ENCODE measurements at places on chromosomes 6 and 20.

DNA sequence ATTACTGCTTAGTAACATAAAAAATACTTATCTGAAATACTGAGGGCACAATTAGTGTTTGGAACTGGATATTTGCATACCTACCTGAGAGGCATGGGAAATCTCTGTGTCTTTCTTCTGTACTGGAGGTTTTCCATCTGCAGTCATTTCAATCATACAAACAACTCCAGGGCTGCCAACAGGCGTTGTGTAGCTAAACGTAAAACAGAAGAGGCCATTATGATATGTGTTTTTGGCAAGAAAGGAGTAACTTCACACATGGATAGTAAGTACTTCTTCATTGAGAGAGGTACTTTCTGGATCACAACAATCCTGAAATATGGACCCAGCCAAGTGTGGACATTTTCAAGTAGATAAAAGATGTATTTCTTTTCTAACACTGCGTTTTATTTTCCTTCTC, 363.4 kb downstream of the PHF3 start:
- no peak for DNase-seq

- no peak for DNase-seq
These were observed 12.4 kb upstream of the CSNK2A1 start for GRCh38 chr20:555976-556385.

GRCh38 chr6:157570104-157570503, 189.1 kb downstream of the ZDHHC14 start:
- no peak for DNase-seq

GRCh38 chr20:53642196-53643030, 48.8 kb upstream of the ZNF217 start:
- peak; percentile 36 for DNase-seq

- DNase-seq: peak; percentile 62
These were observed 233.8 kb downstream of the SIM1 start for GRCh38 chr6:100230953-100231316.

- DNase-seq: no peak
These were observed 19.3 kb downstream of the TMEM74B start for GRCh38 chr20:1165521-1165920.

DNA sequence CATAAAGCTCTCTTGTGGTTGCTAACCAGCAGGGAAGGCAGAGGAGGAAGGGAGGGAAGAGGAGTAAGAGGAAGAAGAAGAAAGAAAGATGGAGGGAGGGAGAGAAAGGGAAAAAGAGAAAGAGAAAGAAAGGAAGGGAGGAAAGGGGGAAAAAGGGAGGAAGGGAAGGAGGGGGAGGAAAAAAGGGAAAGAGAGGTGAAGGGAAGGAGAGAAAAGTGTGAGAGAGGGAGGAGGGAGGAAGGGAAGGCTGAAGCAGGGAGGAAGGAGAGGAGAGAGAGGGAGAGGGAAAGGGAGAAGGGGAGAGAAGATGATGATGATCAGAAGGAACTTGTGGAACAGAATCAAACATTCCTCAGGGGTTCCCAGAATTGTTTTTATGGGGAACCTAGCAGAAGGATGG, 57.5 kb upstream of the TOX2 start:
- DNase-seq: no peak

DNA sequence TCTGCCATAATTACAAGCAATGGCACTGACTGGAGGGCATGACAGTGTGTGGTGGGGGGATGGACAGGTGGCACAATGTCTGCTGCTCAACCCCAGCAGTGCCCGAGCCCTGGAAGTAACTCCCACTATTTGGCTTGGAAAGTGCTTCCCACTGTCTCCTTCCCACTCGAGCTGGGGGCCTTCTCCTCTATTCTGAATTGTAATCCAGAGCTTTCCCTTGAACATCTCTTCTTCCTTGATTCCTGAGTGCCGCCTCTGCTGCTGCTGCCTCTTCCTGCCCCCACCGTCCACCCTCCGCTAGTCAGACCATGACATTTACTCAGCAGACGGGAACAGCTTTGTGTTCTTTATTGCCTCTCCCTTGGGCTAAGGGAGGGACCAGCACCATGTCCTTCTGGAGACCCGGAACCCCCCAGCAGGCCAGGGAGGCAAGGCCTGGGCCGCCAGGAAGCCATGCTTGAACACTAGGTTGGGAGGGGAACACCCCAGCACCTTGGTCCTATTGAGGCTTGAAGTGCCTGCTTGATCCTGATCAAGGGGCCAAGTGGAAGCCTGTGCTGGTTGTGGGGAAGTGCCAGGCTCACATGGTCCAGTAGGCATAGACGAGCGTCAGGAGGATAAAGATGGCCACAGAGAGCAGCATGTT, 17.0 kb downstream of the CCDC167 start:
- DNase-seq: no peak

GRCh38 chr6:39166189-39166911, 51.4 kb upstream of the SAYSD1 start:
- no peak for DNase-seq

DNA sequence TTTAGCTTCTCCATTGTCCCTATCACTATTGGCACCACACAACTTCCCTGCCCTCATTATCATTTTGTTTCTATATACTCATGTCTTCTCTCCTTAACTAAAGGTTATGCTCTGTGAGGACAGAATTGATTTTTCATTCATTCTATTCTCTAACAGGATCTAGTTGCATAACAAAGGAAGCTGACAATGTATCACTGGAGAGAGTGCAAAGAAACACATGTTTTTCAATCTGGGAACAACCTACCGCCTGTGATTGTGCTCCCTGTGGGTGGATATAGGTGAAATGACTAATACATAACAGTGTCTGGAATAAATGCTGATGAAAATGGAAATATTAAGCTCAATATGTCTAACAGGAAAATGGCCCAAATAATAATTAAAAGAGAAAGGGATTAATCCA, 56.6 kb downstream of the COL12A1 start:
- DNase-seq: peak; percentile 50

GRCh38 chr20:36950414-36951197, 902 bp downstream of the SAMHD1 start:
- no peak for DNase-seq

DNA sequence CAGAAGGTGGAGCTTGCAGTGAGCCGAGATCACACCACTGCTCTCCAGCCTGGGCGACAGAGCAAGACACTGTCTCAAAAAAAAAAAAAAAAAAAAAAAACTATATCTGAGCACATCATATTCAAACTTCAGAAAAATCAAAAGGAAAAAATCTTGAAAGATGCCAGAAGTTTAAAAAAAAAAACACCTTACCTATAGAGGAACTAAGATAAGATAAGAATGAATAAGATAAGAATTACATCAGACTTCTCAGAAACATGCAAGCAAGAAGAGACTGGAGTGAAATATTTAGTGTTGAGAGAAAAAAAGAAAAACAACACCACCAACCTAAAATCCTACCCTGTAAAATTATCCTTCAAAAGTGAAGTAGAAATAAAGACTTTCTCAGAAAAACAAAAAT, 116.8 kb upstream of the ARID1B start:
- no peak for DNase-seq

- DNase-seq: no peak
These were observed 158.3 kb upstream of the IRAK1BP1 start for GRCh38 chr6:78709021-78709420.

GRCh38 chr20:49460916-49461315, 21.6 kb downstream of the KCNB1 start:
- no peak for DNase-seq

DNA sequence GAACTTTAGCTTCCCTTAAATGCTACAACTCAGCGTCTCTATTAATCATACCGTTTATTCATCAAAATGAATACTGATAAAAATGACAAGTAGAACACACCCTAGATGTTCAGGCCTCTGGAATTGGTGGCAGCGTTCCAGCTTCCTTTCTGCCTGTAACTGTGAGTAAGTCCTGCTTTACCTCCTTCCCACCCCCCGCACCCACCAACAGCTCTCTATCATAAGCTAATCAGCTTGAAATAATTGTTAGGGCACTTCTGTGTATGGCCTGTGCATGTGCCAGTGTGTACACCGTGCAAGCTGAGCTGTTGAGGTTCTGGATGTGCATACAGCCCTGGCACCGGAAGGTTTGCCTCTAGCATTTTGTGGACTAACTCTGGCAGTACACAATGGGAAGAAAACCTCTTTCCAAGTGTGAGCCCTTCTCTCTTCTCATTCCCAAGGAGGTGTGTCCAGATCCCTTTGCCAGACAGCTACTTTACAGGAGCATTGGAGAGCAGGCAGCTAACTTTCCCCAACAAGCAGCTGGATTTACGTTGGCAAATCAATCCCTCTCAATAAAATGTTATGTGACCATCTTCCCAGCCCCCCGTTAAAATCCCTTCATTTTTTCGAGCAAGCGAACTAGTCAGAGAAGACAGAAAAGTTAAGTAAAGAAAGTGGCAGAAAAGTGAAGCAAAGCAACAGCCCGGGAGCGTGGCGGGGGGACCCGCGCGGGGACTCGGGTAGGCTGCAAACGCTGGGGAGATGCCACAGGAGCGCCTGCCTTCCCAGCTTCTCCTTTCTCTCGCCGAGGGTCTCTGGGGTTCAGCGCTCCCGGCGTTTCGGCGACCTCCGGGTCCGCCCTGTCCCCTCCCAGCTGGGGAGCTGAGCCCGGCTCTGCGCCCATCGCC, 803 bp upstream of the ADGRG6 start:
- DNase-seq: no peak
